ENCODE measurements at places on chromosomes 2 and 18. TPM values are rescaled to one million over a fixed set of nuclear protein-coding genes. Genes with fewer than 3 reads are reported as not detected.

GRCh38 chr18:43830303-43830702 lies 553.0 kb upstream of the SYT4 start:
- H3K4me3 ChIP-seq = no peak overlapping the region
- DNase-seq = no peak
- H3K4me1 ChIP-seq = no peaks in the 10 kb centered on the region
- H3K36me3 ChIP-seq = no peaks in the 10 kb centered on the region
- H3K27me3 ChIP-seq = no peaks in the 10 kb centered on the region

GRCh38 chr2:156457523-156458517 lies 21.6 kb downstream of the GPD2 start:
- no peaks in the 10 kb centered on the region for H3K4me1 ChIP-seq
- no peak for DNase-seq
- no peaks in the 10 kb centered on the region for H3K36me3 ChIP-seq
- no peak overlapping the region for H3K27ac ChIP-seq
- H3K27me3 ChIP-seq = no peaks in the 10 kb centered on the region

GRCh38 chr2:47675196-47675825 lies 107.6 kb upstream of the MSH6 start:
- H3K36me3 ChIP-seq = no peaks in the 10 kb centered on the region
- no peaks in the 10 kb centered on the region for H3K4me1 ChIP-seq
- no peaks in the 10 kb centered on the region for H3K27me3 ChIP-seq
- no peak for DNase-seq

DNA sequence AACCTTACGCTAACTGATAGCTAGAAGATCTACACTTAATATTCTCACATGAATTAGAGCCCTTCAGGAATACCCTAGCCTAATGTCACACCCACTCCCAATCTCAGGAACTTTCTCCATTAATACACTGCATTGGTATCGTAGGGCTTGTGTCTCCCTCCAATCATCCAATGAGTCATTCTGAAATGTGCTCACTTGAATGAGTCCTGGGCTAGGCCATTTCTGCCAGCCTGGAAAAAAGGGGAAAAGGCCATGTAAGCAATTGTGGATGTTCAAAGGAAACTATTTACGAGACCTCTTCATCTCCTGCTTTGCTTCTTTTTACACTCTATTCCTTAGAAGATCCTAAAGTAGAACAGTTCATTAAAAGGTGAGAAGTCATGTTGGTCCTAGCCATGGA lies 18.8 kb downstream of the ZEB2 start:
- peaks cover 8% of the 10 kb centered on the region for H3K27me3 ChIP-seq
- no peaks in the 10 kb centered on the region for H3K36me3 ChIP-seq
- no peak overlapping the region for H3K4me3 ChIP-seq
- H3K4me1 ChIP-seq = no peaks in the 10 kb centered on the region
- no peak overlapping the region for H3K27ac ChIP-seq

DNA sequence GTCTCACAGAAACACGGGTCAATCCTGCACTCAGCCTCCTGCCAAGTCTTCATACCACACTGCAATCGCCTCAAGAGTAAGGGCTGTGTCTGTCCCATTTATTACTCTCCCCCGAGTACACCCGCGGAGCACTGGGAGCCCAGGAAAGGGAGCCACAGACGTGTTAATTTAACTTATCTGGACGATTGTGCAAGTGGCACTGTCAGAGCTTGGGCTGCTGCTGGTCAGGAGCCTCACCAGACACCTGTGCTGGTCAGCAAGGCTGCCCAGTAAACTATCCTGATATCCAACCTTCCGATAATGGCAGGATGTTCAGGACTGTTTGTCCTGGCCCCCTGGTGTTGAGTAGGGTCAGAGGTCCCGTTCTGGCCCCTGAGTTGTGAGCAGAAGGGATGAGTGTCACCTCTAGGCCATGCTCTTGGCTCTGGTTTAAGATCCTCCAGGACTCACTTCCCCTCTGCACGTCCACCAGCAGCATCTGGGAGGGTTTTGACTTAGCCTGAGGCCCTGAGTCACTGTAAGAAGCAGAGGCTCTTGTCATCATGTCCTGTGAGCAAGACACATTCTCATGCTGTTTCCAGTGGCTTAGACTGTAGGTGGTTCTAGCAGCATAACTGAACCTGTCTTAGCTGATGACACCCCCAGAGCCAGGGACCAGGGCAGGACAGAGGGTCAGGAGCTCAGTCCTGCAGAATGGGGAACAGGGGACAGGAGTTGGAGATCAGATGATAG lies 82.5 kb upstream of the ARL4C start:
- DNase-seq = no peak
- H3K36me3 ChIP-seq = no peaks in the 10 kb centered on the region
- no peak overlapping the region for H3K27ac ChIP-seq
- H3K27me3 ChIP-seq = peaks cover 6% of the 10 kb centered on the region
- no peak overlapping the region for H3K4me3 ChIP-seq
- H3K4me1 ChIP-seq = no peaks in the 10 kb centered on the region

DNA sequence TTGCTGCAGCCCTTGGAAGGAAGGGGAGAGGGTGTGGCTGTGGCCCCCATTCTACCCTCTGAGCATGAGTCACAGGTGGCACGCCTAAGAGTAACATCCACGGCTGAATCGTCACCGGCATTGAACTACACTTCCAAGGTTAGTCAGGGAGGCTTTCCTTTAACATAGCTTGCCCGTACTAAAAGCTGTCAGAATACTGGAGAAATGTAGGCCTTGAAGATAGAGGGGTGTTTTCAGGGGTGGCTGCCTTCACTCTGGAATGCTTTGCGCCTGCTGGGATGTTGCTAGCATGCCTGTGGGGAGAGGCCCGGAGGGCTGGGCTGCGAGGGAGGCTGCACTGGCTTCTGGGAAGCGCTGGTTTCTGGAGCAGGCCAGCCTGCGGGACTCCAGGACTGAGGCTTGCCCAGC lies 333.7 kb downstream of the AGAP1 start:
- no peaks in the 10 kb centered on the region for H3K27me3 ChIP-seq
- no peaks in the 10 kb centered on the region for H3K4me1 ChIP-seq
- no peak for DNase-seq
- no peaks in the 10 kb centered on the region for H3K36me3 ChIP-seq
- H3K27ac ChIP-seq = no peak overlapping the region

- H3K4me1 ChIP-seq = peaks cover 23% of the 10 kb centered on the region
- no peak overlapping the region for H3K27ac ChIP-seq
- H3K4me3 ChIP-seq = no peak overlapping the region
- no peaks in the 10 kb centered on the region for H3K36me3 ChIP-seq
- DNase-seq = no peak
- H3K27me3 ChIP-seq = no peaks in the 10 kb centered on the region
These were observed 261.5 kb downstream of the PTGR3 start for GRCh38 chr18:74947417-74947816.

GRCh38 chr2:120907822-120908221 lies 172.2 kb downstream of the GLI2 start:
- H3K4me3 ChIP-seq = no peak overlapping the region
- no peaks in the 10 kb centered on the region for H3K27me3 ChIP-seq
- H3K27ac ChIP-seq = no peak overlapping the region
- DNase-seq = no peak
- H3K4me1 ChIP-seq = no peaks in the 10 kb centered on the region

DNA sequence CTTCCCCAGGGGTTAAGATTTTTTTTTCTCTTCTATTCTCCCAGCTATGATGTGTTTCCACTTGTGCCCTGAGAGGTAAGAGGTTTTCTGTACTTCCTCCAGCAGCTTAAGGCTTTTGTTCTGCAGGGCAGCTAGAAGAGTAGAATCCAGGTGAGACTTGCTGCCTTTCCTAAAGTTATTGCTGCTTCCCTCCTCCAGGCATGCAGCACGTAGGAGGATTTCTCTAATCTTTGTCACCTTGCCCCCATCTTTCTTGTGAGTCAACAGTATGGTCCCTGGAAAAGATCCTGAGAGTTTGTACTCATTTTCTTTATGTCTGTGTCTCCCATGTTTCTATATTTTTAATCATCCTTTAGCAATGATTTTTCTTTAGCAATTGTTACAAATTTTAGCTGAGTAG lies 462.2 kb downstream of the SETBP1 start:
- H3K36me3 ChIP-seq = no peaks in the 10 kb centered on the region
- no peak overlapping the region for H3K27ac ChIP-seq
- DNase-seq = no peak
- H3K4me3 ChIP-seq = no peak overlapping the region
- no peaks in the 10 kb centered on the region for H3K4me1 ChIP-seq
- H3K27me3 ChIP-seq = no peaks in the 10 kb centered on the region

EVA1A gene
- total RNA-seq = not detected

NR4A2 gene
- 398 TPM for total RNA-seq

LDAH gene
- total RNA-seq = 16.8 TPM

RAD51AP2 gene
- not detected for total RNA-seq
